ENCODE measurements at places on chromosomes 11 and 22.

- DNase-seq: no peak
Measured at GRCh38 chr11:33895752-33896137, 3.9 kb upstream of the LMO2 start.

- no peak for DNase-seq
Measured at GRCh38 chr11:44658506-44658850, 68.3 kb upstream of the TSPAN18 start.

DNA sequence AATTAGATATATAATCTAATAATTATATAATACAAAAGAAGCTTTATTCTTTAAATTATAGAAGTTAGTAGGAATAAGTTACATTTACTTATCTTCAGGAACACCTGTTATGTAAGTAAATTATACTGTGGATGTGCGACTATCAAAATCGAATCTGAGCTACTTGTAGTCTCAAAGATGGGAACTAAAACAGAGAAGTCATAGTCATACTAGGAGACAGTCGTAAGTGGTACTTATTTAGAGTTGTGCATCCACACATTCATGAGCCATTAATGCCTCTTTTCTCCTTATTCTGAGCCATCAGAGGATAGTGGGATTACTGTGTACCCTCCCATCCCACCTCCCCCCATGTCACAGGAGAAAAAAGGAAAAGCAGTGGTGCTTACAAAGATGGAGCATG lies 114.4 kb downstream of the CADM1 start:
- DNase-seq: no peak

DNA sequence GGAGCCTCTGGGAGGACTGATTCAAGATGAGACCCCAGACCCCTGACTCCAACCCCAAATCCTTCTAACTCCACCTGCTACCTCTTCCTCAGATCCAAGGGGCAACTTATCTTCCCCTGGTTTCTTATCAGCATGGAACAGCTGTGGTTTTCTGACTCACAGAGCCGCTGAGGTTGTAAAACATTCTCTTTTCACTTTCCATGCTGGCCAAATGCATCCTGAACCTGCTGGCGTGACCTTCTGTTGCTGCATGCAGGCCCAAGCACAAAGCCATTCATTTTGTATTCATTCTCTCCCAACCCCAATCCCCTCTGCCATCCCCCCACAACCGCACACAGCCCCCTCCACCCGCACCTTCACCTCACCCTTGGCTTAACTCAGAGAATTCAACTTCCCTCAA lies 70.3 kb downstream of the SEZ6L start:
- no peak for DNase-seq

GRCh38 chr11:33594188-33594587 lies 106.4 kb downstream of the C11orf91 start:
- DNase-seq: no peak

GRCh38 chr22:47153854-47154525 lies 391.5 kb downstream of the TBC1D22A start:
- DNase-seq: no peak

DNA sequence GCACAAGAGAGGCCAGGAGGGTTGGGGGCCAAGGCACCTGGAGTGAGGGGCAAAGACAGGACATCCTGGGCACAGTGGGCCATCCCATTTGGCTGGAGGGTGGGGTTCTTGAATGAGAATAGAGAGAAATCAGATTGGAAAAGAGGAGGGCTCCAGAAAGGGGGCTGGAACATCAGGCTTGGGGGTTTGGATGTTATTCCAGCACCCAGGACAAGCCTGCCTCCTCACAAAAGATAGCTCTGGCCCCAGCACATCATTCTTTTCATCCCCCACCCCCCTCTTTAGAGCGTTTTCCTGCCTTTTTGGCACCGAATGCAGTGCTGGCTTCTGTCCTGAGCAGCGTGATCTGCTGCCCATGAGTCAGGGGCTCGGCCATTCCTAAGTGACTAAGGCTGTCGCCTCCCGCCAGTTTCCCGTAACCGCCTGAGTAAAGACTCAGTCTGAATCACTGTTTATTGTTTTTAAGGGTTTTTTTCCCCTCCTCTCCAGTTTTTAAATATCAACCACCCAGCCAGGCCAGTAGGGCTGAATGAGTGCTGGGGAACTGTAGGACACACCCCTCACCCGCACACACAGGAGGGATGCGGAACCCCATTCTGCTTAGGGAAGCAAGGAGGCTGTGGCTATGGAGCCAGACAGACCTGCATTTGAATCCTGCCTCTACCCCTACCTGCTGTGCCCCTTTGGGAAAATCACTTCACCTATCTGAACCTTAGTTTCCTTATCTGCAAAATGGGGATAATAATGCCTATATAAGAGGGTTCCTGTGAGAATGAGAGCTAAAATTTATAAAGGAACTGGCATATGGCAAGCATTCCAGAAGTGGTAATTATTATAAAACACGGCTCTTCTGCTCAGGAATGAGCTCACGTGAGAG lies 32.4 kb upstream of the NAV2 start:
- peak; percentile 34 for DNase-seq

GRCh38 chr11:99742501-99742900 lies 721.8 kb downstream of the CNTN5 start:
- no peak for DNase-seq

GRCh38 chr22:38230108-38230825 lies 28.5 kb downstream of the MAFF start:
- DNase-seq: peak; percentile 34

DNA sequence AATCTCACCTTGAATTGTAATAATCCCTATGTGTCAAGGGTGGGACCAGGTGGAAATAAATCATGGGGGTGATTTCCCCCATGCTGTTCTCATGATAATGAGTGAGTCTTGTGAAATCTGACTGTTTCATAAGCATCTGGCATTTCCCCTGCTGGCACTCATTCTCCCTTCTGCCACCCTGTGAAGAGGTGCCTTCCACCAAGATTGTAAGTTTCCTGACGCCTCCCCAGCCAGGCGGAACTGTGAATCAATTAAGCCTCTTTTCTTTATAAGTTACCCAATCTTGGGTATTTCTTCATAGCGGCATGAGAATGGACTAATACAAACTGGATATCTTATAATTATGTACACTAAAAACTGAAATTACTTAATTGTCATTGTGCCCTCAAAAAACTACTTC lies 189.2 kb upstream of the API5 start:
- DNase-seq: no peak

GRCh38 chr11:99632969-99633368 lies 612.2 kb downstream of the CNTN5 start:
- DNase-seq: no peak

GRCh38 chr11:7871056-7871455 lies 60.0 kb downstream of the OR10A6 start:
- no peak for DNase-seq

DNA sequence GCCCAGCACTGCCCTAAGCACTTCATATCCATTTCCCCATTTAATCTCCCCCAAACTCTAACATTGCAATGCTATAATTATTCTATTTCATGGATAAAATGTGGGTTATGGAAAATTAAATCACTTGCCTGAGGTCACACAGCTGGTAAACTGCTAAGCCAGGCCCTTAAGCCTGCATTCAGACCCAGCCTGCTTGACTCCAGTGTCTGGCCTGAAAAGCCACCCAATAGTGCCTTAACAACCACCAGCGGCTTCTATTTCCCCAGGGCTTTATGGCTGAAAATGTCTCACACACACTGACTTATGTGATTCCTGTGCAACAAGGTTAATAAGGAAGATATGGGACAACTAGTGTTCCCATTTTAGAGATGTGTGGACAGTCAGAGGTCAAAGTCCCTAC lies 178.5 kb upstream of the SNX19 start:
- no peak for DNase-seq

DNA sequence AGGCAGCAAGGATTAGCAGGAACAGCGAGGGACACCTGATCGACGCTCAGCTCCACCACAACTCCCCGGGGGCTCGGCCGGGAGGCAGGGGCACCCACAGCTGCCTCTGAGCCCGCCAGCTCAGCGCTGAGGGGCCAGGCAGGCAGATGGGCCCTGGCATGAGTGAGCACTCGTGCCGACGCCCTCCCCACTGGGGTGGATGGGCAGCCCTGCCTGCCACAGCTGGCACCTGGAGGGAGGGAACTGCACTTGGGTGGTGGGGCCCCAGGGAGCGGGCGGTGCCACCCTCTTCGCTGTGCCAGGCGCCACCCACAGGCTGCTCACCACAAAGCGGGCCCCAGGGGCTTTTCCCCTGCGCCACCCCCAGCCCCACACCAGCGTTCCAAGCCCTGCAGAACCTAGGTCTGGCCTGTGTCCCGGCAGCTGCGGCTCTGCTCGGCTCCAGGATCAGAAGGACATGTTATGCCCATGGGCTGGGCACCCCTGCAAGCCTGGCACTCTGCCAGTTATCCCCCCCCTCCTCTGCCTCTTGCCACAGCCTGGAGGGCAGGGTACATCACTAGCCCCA lies 28.8 kb downstream of the WNT7B start:
- no peak for DNase-seq

DNA sequence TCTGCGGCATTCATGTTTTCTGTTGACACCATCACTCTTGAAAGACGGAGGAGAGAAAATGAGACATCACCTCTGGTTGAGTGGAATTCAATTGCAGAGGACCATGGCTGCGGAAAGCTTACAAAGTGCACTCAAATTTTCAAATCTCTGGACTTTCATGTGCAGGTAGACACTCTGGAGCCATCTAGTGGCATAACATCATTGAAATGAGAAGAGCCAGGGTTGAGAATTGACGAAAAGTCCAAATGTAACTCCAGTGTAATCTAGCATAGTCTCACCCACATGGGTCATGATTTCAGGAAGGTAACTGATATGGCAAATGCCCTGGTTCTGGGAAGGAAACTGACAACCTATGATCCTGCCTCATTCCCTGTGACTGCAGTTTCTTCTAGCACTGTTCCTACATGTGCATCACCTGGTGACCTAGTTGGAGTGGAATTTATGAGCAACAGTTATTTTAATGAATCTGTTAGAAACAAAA lies 687.8 kb downstream of the KCNA4 start:
- peak; percentile 6 for DNase-seq

DNA sequence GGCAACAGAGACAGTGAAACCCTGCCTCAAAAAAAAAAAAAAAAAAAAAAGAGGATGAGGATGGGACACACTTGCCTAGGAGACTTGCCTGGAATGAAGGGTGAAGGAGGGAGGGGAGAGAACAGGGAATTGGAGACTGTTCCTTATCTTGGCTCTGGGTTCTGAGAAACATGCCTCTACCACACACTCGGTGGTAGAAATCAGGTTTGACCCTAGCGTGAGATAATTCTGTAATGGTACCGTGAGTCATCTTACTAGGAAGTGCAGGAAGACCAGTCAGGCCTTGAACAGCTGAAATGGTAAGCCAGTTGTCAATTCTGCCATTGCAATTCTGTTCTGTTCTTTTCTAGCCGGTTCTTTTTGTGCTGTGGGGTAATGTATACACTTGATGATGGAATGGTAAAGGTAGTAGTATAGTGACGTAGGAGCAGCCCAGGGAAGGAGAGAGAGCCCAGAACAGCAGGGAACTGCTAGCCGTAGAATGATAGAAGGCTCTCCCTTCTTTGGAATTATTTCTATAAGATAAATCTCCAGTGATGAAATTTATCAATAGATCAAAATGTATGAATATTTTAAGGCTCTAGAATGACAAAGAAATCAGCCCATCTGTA lies 3.9 kb upstream of the AMBRA1 start:
- DNase-seq: no peak

DNA sequence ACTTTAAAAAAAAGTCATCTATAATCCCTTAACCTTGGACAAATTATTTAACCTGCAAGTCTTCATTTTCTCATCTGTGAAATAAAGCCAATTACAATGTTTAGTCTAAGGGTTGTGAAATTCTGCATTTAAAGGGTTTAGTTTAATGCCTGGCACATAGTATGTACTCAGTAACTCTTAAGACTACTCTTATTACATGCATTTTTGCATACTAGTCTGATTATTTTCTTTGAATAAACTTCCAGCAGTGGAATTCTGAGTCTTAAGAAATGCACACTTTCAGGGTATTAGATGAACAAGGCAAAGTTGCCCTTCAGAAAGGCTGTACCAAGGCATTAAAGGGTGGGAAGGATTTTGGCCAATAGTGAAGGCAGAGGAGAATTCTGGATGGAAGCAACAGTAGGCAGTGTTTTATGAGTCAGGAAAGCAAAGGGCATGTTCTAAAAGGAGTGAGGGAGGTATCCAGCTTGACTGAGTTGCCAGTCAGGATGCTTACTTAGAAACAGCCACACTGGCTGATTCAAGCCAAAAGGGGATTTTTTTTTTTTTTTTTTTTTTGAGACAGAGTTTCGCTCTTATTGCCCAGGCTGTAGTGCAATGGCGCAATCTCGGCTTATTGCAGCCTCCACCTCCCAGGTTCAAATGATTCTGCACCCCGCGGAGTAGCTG lies 50.5 kb downstream of the SWAP70 start:
- DNase-seq: no peak

GRCh38 chr11:66172146-66172545 lies 96.3 kb upstream of the RAB1B start:
- DNase-seq: no peak

Measured in hippocampal formation (tissue), 2 donors.